Bladder microvascular endothelial cell (primary cell): ENCODE measurements at places on chromosomes 6 and 20. TPM values are rescaled to one million over a fixed set of nuclear protein-coding genes. Genes with fewer than 3 reads are reported as not detected.

The SRXN1 gene
- total RNA-seq: 25.2 and 30.1 TPM in 2 replicates

The TOP1 gene
- total RNA-seq: 14.7 and 41.3 TPM in 2 replicates

The SYNCRIP gene
- total RNA-seq: 40.0 and 107 TPM in 2 replicates

The CTSZ gene
- total RNA-seq: 221 and 536 TPM in 2 replicates

The ZNF337 gene
- total RNA-seq: 10.8 and 23.0 TPM in 2 replicates

The BEND6 gene
- under 0.01 and 0.19 TPM in 2 replicates for total RNA-seq
